ENCODE measurements at places on chromosomes 5 and 9. TPM values are rescaled to one million over a fixed set of nuclear protein-coding genes. Genes with fewer than 3 reads are reported as not detected.

The TRMT10B gene
- polyA plus RNA-seq = 4.5 TPM

The SIMC1 gene
- polyA plus RNA-seq = 11.7 TPM

The IL5 gene
- not detected for polyA plus RNA-seq

The STC2 gene
- polyA plus RNA-seq = 270 TPM

The GADD45G gene
- polyA plus RNA-seq = 0.30 TPM

The COL15A1 gene
- polyA plus RNA-seq = 3.1 TPM

DNA sequence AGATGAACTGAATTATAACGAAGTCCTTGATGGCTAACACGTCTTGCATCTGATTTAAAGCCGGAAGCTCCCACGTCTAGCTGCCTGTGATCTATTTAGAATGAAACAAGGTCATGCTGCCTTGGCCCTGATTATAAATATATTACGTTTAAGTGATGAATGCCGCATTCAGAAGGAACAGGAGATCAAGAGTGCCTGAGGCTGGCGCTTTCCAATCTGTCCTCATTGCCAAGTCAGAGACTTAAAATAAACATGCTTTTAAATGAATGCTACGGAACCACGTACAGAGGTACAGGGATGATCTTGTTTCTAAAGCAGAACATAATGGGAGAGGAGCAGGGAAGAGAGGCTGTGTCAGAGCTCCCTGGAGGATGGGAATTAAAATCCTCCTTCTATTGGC is 292.8 kb downstream of the TLE1 start:
- no peak for DNase-seq

GRCh38 chr5:63820577-63820976 is 141.7 kb downstream of the HTR1A start:
- no peak for DNase-seq

GRCh38 chr5:1667648-1668140 is 131.9 kb downstream of the MRPL36 start:
- no peak for DNase-seq

DNA sequence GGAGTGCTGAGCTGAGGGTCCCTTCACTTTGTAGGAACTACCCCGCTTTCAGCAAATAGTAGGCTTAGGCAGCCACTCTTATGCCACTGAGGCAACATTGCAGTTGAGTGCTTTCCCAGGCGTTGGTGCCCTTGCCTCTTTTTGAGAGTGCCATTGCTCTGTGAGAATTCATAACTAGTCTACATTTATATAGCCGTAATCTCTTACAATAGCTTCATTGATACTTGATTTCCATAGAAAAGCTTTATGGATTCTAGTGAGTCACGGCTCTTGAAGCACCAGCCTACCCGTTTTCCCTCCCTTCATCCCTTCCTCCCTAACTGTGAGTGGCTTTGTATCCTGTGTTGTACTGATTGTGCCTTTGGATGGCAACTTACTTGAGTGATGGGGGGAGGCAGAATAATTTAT is 283.9 kb downstream of the AOPEP start:
- no peak for DNase-seq

- no peak for DNase-seq
These were observed 9.9 kb downstream of the DAPK1 start for GRCh38 chr9:87507576-87507975.

- DNase-seq = no peak
These were observed 210.7 kb downstream of the MAN2A1 start for GRCh38 chr5:109900461-109900860.

DNA sequence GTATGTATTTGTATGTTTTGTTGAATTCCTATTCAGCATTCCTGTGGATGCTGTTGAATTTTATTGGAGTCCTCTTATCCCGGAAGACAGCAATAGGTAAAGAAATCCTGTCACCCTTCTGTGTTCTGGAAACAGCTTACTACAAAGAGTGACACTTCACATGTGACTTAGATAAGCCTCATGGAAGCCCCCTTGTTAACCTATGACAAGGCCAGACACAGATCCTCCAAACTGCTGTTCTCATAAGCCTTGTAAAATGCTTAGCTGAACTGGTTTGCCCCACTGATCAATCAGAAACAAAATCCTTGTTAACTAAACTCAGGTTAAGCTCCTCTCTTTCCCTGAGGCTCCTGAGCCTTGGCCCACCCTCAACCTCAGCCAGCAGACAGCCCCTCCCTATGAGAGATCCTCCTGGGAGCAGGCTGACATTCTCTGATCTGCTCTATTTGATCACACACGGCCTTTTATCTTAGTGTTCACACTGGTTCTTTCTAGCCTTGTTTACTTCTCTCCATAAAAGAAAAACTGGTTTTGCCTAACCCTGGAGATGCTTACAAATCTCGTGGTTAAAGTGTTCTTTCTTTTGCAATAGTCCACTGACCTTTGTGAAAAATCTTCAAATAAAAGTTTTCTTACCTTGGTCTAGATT is 29.4 kb upstream of the ATP6V1G1 start:
- no peak for DNase-seq

- no peak for DNase-seq
These were observed 368.3 kb downstream of the EFNA5 start for GRCh38 chr5:107302441-107302840.

GRCh38 chr5:10703676-10704075 is 57.4 kb downstream of the DAP start:
- no peak for DNase-seq

- no peak for DNase-seq
These were observed 445.5 kb downstream of the GABRG2 start for GRCh38 chr5:162512935-162513565.

GRCh38 chr5:178730940-178731265 is 444 bp upstream of the ZNF354A start:
- no peak for DNase-seq

GRCh38 chr9:14399756-14400657 is 86.1 kb upstream of the NFIB start:
- DNase-seq = no peak

DNA sequence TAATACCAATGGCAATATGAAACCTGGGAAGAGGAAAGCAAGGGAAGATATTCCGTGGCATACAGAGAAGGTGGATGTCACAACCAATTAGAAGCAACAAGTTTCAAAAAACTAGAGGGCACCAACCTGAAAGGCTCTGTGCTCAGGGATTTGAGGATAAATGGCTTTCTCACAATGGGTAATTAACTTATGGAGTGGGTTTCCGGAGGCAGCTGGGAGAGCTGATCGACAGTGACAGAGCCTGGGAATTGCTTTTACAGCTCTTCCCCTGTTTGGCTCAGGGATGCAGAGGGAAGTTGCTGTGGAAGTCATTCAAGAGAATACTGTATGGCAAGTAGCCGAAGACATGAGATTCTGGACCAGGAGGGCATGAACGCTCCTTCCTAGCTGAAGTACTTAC is 237.0 kb downstream of the KIF4B start:
- no peak for DNase-seq

Data from IMR-90 (cell line).